ENCODE measurements at places on chromosomes 3 and 15.

DNA sequence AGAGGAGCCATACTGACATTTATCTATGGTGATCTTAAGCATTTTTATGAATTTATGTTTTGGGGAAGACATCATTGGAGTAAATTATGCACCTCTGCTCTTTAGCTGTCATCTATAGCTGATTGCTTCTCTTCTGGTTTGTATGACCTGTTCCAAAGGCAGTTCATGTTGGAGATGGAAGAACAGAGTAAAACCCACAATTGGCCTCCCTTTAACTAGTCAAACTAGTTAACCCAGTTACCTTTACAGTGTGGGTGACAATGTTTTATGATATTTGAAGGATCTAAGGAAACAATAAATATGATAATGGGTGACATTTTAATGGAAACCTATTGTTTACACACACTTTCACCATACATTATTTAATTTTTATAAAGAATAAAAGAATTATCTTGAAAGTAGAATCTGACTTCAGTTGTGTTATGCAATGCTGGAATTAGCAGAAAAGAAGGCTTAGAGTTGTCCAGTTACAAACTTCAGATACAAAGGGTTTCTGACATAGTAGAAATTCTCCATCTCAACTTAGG lies 263.5 kb downstream of the NFKBIZ start:
- DNase-seq = no peak

DNA sequence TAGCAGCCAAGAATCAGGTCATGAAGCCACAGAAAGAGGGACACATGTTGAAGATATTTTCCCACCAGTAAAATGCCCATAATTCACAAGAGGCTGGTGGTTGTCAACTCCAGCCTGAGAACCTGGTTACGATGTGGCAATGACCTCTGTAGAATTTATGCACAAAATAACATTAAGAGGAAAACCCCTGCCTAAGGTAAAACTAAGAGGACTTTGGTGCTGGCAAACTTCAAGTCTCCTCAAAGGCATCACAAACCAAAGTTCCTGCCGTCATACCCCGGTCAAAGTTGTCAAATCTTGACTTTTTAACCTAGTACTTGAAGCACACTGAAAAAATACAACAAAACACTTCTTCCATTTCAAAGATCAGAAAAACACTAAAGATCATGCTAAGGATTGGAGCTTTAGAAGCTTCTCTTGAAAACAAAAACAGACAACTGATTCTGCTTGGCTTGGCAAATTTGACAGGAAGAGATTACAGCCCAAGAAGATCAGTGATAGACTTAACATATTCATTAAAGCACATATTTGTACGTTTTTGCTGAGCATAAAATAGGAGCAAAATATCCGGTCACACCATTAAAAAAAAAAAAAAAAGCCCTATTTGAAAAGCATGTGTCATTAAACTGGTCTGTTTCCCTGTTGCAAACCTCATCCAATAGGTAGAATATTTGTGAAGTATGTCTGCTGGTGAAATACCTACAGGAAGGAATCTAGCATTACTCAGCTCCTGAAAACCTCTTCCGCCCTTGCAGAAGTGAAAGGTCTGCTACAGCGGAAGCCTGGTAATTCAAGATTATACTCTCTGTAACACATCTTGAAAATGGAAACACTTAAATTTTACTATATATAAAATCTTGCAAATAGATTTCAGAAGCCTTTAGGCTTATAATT lies 22.8 kb downstream of the EIF4E3 start:
- no peak for DNase-seq

DNA sequence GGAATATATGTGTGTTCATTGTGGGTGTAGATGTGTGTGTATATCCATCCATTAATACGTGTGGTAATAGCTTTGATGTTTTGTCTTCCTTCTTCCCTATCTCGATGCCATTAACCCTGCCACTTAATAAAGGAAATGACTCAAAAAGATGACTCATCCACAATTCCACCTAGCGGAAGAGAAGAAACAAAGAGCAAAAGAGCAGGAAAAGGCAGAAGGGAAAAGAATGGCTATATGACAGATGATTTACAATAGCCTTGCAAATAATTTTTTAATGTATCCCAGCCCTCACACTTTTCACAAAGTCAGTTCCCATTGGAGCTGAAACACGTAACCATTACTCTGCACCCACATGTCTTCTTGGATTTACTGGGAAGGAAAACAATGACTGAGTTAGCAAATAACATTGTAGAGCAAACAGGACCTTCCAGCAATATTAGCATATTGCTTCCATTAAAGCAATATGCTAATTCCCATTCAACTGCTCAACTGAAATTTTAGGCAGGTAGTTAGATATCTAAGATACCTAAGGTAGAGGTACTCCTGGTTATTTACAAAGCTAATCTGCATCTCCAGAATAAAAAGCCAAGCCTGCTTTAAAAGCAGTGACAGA lies 197.2 kb downstream of the KCNAB1 start:
- no peak for DNase-seq

DNA sequence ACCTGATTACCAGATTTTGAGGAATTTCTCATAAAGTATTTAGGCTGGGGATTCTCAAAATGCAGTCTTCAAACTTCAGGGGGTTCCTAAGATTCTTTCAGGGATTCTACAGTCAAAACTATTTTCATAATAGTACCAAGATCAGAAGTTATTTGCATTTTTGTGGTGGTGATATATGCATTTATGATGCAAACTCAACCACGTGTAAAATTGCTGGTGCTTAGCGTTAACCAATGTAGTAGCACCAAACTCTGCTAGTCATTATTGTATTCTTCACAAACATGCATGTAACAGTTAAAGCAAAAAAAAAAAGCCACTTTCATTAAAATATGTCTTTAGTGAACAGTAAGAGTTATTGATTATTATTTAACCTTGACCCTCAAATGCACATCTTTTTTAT lies 274.9 kb upstream of the DNAJC19 start:
- DNase-seq = no peak

DNA sequence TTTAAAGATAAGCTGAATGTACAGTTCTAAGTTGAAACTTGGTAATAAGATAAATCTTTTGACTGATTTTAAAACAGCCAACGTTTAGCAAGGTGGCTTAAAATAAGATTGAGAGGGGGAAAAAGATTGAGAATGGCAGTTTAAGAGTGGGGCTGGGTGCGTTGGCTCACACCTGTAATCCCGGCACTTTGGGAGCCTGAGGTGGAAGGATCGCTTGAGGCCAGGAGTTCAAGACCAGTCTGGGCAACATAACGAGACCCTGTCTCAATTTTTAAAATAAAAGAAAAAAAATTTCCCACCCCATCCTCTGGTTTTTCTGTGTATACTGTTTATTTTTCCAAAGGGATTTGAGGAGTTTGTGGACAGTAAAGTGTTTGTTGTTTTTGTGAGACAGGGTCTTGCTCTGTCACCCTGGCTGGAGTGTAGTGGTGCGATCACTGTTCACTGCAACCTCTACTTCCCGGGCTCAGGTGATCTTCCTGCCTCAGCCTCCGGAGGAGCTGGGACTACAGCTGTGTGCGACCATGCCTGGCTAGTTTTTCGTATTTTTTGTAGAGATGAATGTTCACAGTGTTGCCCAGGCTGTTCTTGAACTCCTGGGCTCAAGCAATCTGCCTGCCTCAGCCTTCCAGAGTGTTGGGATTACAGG lies 3.0 kb downstream of the MAPK6 start:
- no peak for DNase-seq

- peak; percentile 96 for DNase-seq
Observed at GRCh38 chr3:49120438-49121131, at the start of gene USP19. TSS of gene USP19 (minus strand) at chr3:49120823. CDS start at chr3:49119145, 1,678 bp downstream.

All from HEK293T (cell line).